Esophagus muscularis mucosa (tissue), 4 donors: ENCODE measurements at places on chromosomes 6 and 20. TPM values are rescaled to one million over a fixed set of nuclear protein-coding genes. Genes with fewer than 3 reads are reported as not detected.

The IGF2R gene
- 75.3 TPM for total RNA-seq

The LINC00237 gene
- not detected for total RNA-seq

The CPNE5 gene
- 2.3 TPM for total RNA-seq

- no peak for DNase-seq
Observed at GRCh38 chr20:14569641-14570040, 232.2 kb upstream of the FLRT3 start.

GRCh38 chr6:66970373-66970772, 1263.3 kb upstream of the EYS start:
- DNase-seq: no peak

DNA sequence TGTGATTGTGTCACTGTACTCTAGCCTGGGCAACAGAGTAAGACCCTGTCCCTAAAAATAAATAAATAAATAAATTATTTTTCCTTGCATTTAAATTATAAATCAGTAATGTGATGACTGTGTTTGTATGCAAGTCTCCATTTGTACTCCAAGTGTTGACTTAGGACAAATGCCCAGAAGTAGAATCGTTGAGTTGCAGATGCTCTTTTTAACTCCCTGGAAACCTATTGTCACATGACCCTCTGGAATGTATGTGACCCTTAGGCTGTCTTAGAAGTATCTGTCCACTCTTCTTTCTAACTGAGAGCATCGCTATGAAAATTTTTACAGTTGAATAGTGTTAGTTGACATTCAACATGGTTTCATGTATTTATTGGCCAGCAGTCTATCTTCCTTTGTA, 18.8 kb downstream of the OR2A4 start:
- DNase-seq: no peak

The TPX2 gene
- total RNA-seq: 0.50 TPM

The SLC17A3 gene
- total RNA-seq: not detected
